A549 (cell line): ENCODE measurements at places on chromosomes 6 and 20. TPM values are rescaled to one million over a fixed set of nuclear protein-coding genes. Genes with fewer than 3 reads are reported as not detected.

The HCK gene
- polyA plus RNA-seq: 0.07 TPM in 1 of 3 replicates, not detected in the others

The HLA-DQA2 gene
- polyA plus RNA-seq: not detected in 3 replicates

The SPATA25 gene
- 0.59 to 1.3 TPM (median 0.77 TPM) in 3 replicates for polyA plus RNA-seq

The SLC44A4 gene
- not detected in 3 replicates for polyA plus RNA-seq

The RSPO4 gene
- not detected in 3 replicates for polyA plus RNA-seq

The MUCL3 gene
- 0.03 to 0.08 TPM (median 0.04 TPM) in 3 replicates for polyA plus RNA-seq

The IMPG1 gene
- not detected in 3 replicates for polyA plus RNA-seq

The GUCA1A gene
- not detected in 3 replicates for polyA plus RNA-seq

The PSMB9 gene
- 9.2 to 18.9 TPM (median 12.0 TPM) in 3 replicates for polyA plus RNA-seq

The OOEP gene
- not detected in 3 replicates for polyA plus RNA-seq

The PRRT1 gene
- 0.52 to 1.0 TPM (median 0.63 TPM) in 3 replicates for polyA plus RNA-seq

The HEY2 gene
- polyA plus RNA-seq: 0.04 TPM in 1 of 3 replicates, not detected in the others

The LHFPL5 gene
- polyA plus RNA-seq: 0.10 to 0.17 TPM (median 0.16 TPM) in 3 replicates
